ENCODE measurements at places on chromosomes 2 and 18.

DNA sequence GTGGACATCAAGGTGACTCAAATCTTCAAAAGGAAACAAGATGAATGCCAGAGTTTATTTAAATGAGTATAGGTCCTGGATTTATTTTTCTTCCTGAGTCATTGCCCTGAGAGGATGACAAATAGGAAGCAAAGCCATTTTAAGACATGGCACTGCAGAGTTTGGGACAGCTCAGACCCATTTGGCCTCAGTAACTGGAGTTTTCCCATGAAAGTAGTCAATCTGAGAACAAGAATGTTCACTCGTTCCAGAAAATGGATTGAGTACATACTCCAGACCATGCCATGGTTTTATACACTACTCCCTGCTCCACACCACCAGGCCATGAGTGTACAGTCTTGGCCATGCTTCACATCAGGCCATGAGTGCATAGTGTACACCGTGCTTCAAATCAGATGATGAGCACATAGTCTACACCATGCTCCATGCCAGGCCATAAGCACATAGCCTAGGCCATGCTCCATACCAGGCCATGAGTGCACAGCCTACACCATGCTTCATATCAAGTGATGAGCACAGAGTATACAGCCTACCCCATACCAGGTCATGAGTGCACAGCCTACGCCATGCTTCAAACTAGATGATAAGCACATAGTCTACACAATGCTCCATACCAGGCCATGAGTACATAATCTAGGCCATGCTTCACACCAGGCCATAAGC lies 202.4 kb downstream of the FBXO15 start:
- DNase-seq = no peak

DNA sequence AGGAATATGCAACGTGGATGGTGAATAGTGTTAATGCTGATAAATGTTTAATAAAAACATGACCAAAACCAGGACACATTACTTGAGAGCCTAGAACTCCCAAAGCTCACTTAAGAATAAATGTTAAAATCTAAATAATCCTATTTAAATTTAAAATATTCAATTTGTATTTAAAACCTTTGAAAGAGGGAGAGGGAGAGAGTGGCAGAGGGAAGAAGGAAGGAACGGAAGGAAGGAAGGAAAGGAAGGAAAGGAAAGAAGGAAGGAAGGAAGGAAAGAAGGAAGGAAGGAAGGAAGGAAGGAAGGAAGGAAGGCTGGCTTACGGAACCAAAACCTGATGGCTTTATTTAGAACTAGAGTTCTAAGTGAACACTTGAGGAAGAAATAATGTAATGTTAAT lies 324.1 kb upstream of the SYT4 start:
- no peak for DNase-seq

DNA sequence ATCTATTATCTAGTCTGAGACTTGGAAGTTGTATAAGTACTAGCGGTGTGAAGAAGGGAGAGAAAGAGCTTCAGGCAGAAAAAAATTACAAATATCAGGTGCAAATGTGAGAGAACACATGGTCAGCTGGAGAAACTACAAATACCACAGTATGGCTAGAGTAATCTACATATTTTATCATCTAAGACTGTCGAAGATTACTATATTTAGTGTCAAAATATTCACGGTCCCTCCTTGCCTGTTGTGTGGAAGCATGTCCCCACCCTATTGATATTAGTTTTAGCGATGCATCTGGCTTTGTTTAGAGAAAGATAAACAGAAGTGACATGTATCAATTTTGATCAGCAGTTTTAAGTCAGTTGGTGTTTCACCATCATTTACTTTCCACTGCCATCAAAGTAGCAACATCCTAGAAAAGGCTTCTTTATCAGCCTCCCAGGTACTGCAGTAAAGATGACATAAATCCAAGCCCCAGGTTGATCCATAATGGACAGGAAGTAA lies 90.5 kb upstream of the ITGA4 start:
- DNase-seq = no peak

- DNase-seq = no peak
These were observed 434.0 kb upstream of the MEIS1 start for GRCh38 chr2:66000901-66001300.

GRCh38 chr2:36819095-36819711 lies 122.7 kb downstream of the VIT start:
- DNase-seq = no peak

- DNase-seq = no peak
These were observed 213.9 kb downstream of the RAB3GAP1 start for GRCh38 chr2:135265960-135266490.

DNA sequence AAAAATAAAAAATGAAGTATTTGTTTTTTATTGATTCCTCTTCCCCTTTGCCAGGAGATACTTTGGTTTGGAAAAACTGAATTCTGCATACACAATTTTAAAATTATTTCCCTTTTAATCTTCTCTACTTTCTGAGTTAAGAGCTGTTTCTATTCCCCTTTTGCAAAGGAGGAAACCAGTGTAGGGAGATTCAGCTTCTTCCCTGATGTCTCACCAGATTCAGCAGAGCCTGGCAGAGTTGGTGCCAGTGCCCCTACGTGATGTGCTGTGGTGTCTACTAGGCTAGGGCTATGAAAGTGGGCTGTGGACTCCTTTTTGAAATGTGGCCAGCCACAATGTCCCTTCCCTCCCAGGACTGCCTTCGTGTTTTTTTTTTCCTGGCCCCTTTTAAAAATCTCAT lies 2.4 kb downstream of the RPE start:
- DNase-seq = no peak

- no peak for DNase-seq
These were observed 1.3 kb downstream of the ZNF521 start for GRCh38 chr18:25350489-25351251.

- DNase-seq = no peak
These were observed 84.6 kb upstream of the RANBP2 start for GRCh38 chr2:108634576-108635160.

DNA sequence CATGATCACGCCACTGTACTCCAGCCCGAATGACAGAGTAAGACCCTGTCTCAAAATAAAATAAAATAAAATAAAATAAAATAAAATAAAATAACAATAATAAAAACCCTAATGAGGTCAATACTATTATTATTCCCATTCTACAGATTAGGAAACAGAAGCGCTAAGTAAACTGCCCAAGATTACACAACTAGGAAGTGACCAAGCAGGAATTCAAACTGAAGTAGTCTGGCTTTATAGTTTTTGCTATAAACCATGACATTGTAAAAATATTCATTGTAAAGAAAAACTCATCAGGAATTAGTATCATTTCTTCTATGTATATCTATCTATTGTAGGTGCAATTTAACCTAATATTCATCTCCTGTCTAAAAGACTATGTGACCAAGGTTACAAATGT lies 1.2 kb downstream of the PLEKHM3 start:
- DNase-seq = no peak

DNA sequence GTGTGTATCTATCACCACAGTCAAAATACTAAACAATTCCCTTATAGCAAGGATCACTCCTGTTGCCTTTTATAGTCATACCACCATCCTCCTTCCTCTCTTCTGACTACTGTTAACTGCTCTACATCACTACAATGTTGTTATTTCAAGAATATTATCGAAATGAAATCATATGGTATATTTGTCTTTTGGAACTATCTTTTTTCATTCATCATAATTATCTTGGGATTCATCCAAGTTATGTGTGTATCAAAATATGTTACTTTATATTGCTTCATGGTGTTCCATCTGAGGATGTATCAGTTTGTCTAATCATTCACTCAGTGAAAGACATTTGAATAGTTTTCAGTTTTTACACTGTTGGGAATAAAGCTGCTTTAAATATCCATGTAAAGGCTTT lies 1423.0 kb upstream of the PIK3C3 start:
- DNase-seq = no peak

- no peak for DNase-seq
These were observed 198.4 kb downstream of the BABAM2 start for GRCh38 chr2:28088970-28089369.

- DNase-seq = no peak
These were observed 130.5 kb upstream of the CCDC195 start for GRCh38 chr2:224846686-224847085.
